T-helper 9 cell (primary cell): ENCODE measurements at places on chromosomes 11 and 22.

- no peak for DNase-seq
Observed at GRCh38 chr11:25910086-25910485, 421.8 kb upstream of the ANO3 start.

DNA sequence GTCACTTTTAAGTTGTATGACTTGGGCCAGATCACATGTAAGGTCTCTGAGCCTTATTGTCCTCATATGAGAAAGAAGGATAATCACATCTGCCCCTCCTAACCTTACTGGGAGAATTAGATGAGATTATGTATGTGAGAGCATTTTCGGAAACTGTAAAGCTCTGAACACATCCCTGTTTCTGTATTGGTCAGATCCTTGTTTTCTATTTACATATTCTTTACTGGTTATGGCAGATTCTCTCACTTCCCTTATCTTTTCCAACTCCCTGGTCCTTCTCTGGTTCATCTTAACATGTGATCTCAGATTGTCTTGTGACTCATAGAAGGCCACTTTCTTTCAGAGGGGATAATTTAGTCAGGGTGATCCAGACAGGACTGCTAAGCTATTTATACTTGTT lies 41.8 kb downstream of the CCDC81 start:
- DNase-seq: no peak

GRCh38 chr11:18245396-18245795 lies 3.1 kb downstream of the SAA2 start:
- no peak for DNase-seq

DNA sequence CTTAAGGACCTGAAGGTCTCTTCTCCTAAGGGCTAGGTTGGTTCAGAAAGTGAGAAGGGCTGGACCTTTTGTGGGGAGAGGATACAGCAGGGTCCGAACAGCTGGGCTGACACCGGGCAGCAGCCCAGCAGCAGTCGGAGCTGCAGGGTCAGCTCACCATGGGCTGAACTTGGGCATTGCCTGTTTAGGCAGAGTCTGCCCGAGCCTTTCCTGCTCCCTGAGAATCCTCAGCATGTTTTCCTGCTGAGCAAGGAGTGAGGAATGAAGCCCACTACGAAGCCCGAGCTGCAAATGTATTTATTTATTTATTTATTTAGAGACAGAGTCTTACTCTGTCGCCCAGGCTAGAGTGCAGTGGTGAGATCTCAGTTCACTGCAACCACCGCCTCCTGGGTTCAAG lies 83.9 kb downstream of the PTPRJ start:
- DNase-seq: no peak

- DNase-seq: no peak
Observed at GRCh38 chr22:36563898-36564297, 34.9 kb upstream of the EIF3D start.
